ENCODE measurements at places on chromosomes 16 and 17. TPM values are rescaled to one million over a fixed set of nuclear protein-coding genes. Genes with fewer than 3 reads are reported as not detected.

ADAD2 gene
- not detected for polyA plus RNA-seq

OMG gene
- 0.21 TPM for polyA plus RNA-seq

PTGES3L gene
- 3.3 TPM for polyA plus RNA-seq

HASPIN gene
- polyA plus RNA-seq, result 2.1 TPM

ACAP1 gene
- polyA plus RNA-seq, result 2.0 TPM

DPEP2 gene
- 0.25 TPM for polyA plus RNA-seq

TBC1D26 gene
- not detected for polyA plus RNA-seq

KRT39 gene
- polyA plus RNA-seq, result not detected

CDRT4 gene
- polyA plus RNA-seq, result 5.9 TPM

CD79B gene
- 0.36 TPM for polyA plus RNA-seq

KRTAP17-1 gene
- not detected for polyA plus RNA-seq

KRT20 gene
- not detected for polyA plus RNA-seq

THUMPD1 gene
- polyA plus RNA-seq, result 17.4 TPM

MYL11 gene
- 0.59 TPM for polyA plus RNA-seq

LGALS9 gene
- 2.4 TPM for polyA plus RNA-seq

AXIN2 gene
- 0.93 TPM for polyA plus RNA-seq

WNT3 gene
- polyA plus RNA-seq, result 2.8 TPM

RHOT2 gene
- 81.7 TPM for polyA plus RNA-seq

TMC7 gene
- 0.40 TPM for polyA plus RNA-seq

KAT8 gene
- polyA plus RNA-seq, result 28.9 TPM

PRR29 gene
- 0.21 TPM for polyA plus RNA-seq

ZNF629 gene
- polyA plus RNA-seq, result 4.6 TPM

CDRT15L2 gene
- not detected for polyA plus RNA-seq

TNFRSF13B gene
- not detected for polyA plus RNA-seq

TNFRSF17 gene
- not detected for polyA plus RNA-seq
